Activated T-cell treated with anti-CD3 and anti-CD28 coated beads for 1 hour (primary cell): ENCODE measurements at places on chromosomes 7 and 10.
A peak's percentile ranks its signal among the peaks of the same experiment; 100 is the strongest.

- no peak for DNase-seq
These were observed 24.4 kb downstream of the GSDME start for GRCh38 chr7:24732646-24733413.

DNA sequence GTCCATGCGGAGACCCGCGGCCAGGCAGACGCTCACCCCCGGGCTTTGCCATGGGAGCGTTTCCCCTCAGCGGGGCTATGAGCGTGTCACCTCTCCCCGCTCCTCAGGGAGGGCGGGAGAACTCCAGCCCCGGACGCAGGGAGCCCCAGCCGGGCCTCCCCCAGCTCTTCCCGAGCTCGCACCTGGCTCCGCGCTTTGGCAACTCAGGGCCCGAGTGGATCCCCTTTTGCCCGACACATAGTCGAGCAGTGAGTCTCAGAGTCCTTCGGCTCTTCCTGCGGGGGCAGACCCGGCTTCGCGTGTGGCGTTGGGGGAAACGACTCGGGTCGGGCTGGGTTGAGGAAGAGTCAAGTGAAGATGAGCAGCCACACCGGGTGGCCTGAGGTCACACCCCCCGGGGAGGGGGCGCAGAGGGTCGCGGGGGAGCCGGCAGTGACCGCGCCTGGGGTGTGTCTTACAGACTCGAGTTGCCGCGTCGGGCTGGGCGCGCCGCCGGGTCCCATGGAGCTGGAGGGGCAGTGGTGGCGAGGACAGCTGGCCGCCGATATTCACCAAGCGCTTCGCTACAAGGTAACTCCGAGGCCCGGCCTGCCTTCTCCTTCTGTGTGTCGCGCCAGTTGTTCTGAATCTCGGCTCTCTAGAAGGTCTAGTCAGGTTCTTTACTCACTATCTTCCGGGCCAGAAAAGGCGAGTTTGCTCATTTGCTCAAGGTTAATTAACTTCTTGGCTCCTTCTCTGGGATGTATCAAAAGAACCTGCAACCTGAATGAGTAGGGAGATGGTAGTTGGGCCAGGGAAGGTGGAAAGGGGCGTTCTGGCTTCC is 721 bp downstream of the CCNJ start:
- DNase-seq, result peak; percentile 30

DNA sequence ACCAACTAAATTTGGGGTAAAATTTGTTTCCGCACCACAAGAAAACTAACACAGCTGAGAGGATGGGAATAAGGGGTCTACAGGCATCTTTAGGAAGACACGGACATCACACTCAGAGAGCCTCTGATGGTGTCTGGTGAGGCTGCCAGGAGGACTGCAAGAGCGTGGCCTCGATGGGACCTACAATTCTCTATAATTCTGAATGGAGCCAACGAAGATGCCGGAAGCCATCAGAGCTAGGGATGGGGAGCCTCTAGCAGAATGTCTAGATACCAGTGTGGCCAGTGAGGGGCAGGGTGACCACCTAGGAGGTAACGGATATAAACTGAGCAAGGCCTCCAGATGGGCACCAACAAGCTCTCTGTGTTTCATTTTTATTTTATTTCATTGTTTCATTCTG is 7.5 kb downstream of the GRID1 start:
- no peak for DNase-seq

DNA sequence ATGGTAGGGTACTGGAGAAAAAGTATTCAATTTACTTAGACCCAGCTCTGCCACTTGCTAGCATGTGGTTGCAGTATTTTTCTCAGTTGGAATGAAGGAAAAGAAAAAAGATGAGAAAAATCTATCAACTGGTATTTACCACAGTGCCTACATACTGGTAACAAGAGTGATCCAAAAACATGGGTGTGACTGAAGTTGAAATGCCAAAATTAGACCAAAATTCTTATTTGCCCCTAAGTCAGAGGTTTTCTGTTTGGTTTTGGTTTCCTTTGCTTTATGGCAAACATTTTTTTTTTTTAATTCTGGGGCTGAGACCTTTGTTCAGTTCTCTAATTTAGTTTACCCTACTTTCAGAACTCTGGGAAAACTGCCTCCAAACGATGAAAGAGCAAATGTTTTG is 12.3 kb downstream of the HYCC1 start:
- DNase-seq, result no peak

DNA sequence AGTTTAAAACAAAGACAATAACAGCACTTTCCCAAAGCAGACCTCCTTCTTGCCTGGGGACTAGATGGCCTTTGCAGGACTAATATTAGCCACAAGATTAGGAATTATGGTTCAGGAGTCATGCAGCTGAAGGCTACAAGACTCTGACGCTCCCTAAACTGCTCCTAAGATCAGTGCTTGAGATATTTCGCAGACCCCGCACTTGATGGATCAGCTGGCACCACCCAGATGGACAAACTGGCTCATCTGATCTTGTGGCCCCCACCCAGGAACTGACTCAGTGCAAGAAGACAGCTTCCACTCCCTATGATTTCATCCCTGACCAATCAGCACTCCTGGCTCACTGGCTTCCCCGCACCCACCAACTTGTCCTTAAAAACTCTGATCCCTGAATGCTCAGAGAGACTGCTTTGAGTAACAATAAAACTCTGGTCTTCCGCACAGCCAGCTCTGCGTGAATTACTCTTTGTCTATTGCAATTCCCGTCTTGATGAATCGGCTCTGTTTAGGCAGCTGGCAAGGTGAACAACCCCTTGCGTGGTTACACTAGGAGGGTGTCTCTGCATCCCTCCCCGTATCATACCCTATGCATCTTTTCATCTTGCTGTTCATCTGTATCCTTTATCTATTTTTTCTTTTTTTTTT is 26.9 kb upstream of the NRBF2 start:
- DNase-seq, result no peak

DNA sequence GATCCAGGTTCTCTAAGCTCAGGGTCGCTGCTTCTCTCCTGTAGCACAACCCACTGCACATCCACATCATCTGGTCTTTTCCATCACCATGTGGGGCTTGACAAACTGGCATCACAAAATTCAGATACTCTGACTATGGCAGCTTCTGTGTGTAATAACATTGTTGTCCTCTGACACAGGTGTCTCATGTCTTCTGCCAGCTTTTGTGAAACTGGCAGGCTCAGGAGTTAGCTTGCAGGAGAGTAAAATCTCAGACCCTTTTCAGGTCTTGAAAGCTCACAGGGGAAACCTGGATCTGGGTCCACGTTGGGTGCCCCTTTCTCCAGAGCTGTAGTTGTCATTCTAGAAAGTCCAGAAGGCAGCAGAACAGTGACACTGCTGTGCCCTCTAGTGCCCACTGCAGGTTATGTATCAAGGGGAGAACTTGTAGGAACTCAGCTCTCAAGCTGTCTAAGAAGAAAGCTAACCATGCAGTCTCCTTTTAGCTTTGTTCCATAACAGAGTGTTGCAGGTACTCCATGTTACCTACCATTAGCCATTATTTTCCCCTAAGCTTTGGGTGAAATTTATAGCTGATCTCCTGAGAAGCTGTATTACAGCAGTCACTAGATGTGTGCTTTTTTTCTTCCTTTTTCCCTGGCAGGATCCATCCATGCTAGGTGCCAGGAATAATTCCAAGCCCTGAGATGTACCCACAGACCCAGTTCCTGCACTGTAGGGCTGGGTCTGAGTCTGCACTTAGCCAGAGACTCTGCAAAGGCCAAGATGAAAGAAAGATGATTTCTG is 102.7 kb downstream of the ZNF248 start:
- no peak for DNase-seq

DNA sequence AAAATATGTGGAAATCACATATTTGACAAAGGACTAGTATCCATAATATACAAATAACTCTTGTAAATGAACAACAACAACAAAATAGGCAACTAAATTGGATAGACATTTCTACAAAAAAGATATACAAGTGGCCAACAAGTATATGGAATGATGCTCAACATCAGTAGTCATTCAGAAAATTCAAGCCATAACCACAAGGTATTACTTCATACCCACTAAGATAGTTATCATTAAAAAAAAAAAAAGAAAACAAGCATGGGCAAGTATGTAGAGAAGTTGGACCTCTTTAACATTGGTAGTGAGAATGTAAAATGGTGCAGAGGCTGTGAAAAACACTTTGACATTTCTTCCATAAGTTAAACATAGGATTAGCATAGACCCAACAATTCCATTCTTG is 80.8 kb downstream of the CYP26A1 start:
- DNase-seq, result no peak

DNA sequence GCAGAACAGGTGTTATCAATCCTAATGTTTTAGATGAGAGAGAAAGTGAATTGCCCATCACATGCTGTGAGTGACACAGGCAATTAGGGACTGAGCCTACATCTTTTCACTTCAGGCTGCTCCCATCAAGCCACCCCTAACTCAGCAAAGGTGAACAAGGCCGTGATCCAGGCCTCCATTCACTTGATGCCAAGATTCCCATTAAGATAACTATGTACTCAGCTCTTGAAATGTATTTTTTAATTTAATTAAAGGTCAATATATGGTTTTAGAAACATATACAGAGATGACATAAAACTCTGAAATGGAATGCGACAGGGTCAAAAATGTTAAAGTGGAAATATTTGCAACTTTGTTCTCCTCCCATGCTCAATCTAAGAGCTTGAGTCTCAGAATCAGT is 27.9 kb upstream of the UBE2H start:
- no peak for DNase-seq

DNA sequence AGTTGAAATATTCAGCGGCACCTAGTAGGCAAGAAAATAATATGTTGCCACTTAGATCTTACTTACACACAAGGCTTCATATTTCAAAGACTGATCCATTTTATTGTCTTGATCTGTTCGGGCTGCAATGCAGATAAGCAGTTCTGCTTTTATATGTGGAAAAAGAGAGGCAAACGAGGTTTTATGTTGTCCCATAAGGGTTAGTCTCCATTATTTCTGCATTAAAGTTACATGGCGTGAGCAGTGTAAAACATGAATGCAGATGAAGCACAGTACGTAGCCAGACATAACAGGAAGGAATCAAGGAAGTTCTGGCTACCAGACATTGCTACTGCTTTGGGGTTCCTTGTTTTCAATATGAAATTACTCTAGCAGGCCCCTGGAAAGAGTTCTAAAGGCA is 224.8 kb downstream of the BBS9 start:
- no peak for DNase-seq

DNA sequence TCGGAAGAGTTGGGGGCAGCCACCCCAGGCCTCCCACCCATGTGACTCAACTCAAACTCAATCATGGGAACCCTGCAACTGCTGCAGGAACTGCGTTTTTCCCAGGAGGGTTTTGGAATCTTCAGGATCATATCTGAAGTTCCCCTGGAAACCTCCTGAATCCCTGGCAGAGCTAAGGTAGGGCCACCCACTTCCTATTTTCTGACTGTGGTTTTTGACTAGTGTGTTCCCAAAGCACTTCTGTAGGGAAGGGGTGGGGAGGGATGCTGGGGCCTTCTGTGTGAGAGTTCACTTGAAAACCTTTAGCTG is 127.6 kb upstream of the UNC5B start:
- DNase-seq, result no peak

DNA sequence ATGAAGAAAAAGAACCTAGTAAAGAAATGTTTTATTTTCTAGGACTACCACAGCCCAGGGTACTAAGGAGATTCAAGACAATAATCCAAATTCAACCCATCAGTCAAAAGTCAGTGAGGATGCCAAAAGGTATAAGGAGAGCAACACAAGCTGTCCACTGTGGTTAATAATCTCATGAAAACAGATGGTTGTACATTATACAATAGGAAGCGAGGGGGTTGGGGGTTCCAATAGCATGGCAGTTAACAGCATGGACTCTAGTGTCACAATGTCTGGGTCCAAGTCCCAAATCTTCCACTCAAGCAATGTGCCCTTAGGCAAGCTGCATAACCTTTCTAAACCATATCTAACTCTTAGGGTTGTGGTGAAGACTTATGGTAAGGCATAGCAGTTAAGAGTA is 35.1 kb downstream of the BRAF start:
- DNase-seq, result no peak

- DNase-seq, result no peak
These were observed 9.2 kb upstream of the SFRP5 start for GRCh38 chr10:97780841-97781617.

- DNase-seq, result no peak
These were observed 29.7 kb downstream of the ZFAND2A start for GRCh38 chr7:1130021-1130990.

- no peak for DNase-seq
These were observed 36.7 kb downstream of the ATE1 start for GRCh38 chr10:121891103-121891502.

DNA sequence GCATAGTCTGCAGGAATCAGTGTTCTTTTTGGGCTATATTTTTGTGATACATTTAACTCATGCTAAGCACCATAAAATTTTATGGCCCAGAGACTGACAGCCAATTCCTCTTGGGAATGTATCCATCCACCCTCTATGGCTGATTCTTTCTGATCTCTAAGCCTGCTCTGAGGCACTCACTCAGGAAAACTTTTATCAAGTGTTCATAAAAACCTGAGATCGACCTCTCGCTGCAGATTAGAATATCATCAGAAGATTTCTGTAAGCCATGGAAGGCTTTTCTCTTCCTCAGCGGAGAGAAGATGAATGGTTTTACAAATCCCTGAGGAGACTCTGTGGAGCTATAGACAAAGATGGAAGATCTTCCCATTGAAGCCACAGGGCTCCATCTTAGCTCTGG is 489.8 kb upstream of the GHITM start:
- DNase-seq, result no peak

- DNase-seq, result no peak
These were observed 125.6 kb upstream of the TBX20 start for GRCh38 chr7:35379481-35379880.

- no peak for DNase-seq
These were observed 103.6 kb downstream of the DYNC2I1 start for GRCh38 chr7:158959954-158960353.

DNA sequence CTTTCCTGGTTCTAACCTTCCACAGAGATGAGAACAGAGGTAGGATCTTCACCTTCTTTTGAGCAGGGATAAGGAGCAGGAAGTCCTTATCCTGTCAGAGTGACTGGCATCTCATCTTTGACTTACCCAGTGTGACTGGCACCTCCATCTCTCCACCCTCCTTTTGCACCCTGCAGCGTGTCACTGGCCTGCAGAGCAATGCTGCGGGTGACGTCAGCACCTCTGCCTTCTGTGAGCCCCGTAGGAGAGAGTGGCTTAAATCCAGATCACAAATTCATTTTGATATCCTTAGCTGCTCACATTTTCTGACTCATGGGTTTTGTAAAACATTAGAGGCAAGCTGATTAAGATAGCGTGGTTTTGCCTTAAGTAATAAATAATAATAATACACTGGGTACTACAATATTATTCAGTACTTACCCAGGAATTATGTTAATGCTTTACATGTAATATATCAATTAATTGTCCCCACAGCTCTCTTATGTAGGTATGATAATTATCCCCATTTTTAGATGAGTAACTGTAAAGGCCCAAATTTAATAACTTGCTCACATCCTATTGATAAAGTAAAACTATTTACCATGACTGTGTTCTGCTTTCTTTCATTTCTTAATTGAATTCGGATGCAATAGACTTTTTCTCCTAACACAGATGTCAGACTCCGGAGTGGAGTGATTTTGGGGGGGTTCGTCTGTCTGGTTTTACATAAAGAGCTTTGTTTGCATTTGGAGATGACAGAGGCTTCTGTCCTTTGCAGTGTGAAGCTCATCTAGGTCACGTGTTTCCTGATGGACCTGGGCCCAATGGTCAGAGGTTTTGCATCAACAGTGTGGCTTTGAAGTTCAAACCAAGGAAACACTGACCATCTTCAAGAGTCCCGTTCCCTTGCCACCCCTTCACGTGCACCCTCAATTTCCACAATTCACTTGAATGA is 24.9 kb downstream of the MSRB2 start:
- DNase-seq, result no peak

- no peak for DNase-seq
These were observed 86.1 kb downstream of the PTPRN2 start for GRCh38 chr7:158501393-158502067.

- no peak for DNase-seq
These were observed 34.3 kb upstream of the SMC3 start for GRCh38 chr10:110533149-110533548.
